ENCODE measurements at places on chromosomes 7 and 10. TPM values are rescaled to one million over a fixed set of nuclear protein-coding genes. Genes with fewer than 3 reads are reported as not detected.

The IGFBP3 gene
- not detected for total RNA-seq

The FKBP6 gene
- total RNA-seq, result 0.24 TPM

The PTF1A gene
- not detected for total RNA-seq

The PRPF18 gene
- 170 TPM for total RNA-seq

The ASIC3 gene
- total RNA-seq, result 1.0 TPM

The TEX47 gene
- total RNA-seq, result 0.53 TPM

The TMEM236 gene
- total RNA-seq, result 0.10 TPM

The SLC26A5 gene
- not detected for total RNA-seq

The IFIT1 gene
- total RNA-seq, result 79.9 TPM

The MMD2 gene
- 0.14 TPM for total RNA-seq

The ANKRD1 gene
- total RNA-seq, result not detected

The WNT2 gene
- total RNA-seq, result not detected

The ZNF248 gene
- total RNA-seq, result 8.1 TPM

The FAM221A gene
- total RNA-seq, result 21.3 TPM

The SNX13 gene
- total RNA-seq, result 19.7 TPM

The VWDE gene
- 1.2 TPM for total RNA-seq

The RASSF4 gene
- 9.6 TPM for total RNA-seq

The IL6 gene
- not detected for total RNA-seq

The IFRD1 gene
- total RNA-seq, result 116 TPM

The TSC22D4 gene
- 49.3 TPM for total RNA-seq

The SEMA4G gene
- 4.4 TPM for total RNA-seq

The GPR15LG gene
- not detected for total RNA-seq

The ZNF3 gene
- 40.1 TPM for total RNA-seq

The NME8 gene
- 0.73 TPM for total RNA-seq

The VGF gene
- 28.4 TPM for total RNA-seq

The HTR5A gene
- 0.57 TPM for total RNA-seq

The TWIST1 gene
- total RNA-seq, result 334 TPM

The GPC2 gene
- 91.5 TPM for total RNA-seq

The ARPC1A gene
- 168 TPM for total RNA-seq

The TACR2 gene
- total RNA-seq, result 0.66 TPM

The ZNF365 gene
- 1.5 TPM for total RNA-seq

The EN2 gene
- total RNA-seq, result 1.7 TPM

The SEC31B gene
- 3.9 TPM for total RNA-seq

The CDCA7L gene
- 24.5 TPM for total RNA-seq

The COL17A1 gene
- 0.86 TPM for total RNA-seq

The ZNF467 gene
- total RNA-seq, result 2.6 TPM

The KLF14 gene
- total RNA-seq, result not detected

The IFIT1B gene
- 1.0 TPM for total RNA-seq

The CFAP43 gene
- total RNA-seq, result 3.5 TPM

The PDZD7 gene
- total RNA-seq, result 2.2 TPM

The FBXO24 gene
- total RNA-seq, result 1.3 TPM

The SEMA3E gene
- total RNA-seq, result 2.5 TPM

The TUBAL3 gene
- not detected for total RNA-seq

The UPK3BL2 gene
- total RNA-seq, result 0.53 TPM

The ABCB1 gene
- 2.7 TPM for total RNA-seq

The USP54 gene
- 29.0 TPM for total RNA-seq

The PRF1 gene
- 0.43 TPM for total RNA-seq

The SFTPD gene
- total RNA-seq, result 0.62 TPM

The HYAL4 gene
- not detected for total RNA-seq

The SUV39H2 gene
- total RNA-seq, result 24.4 TPM

The RBP3 gene
- not detected for total RNA-seq

The SKIDA1 gene
- total RNA-seq, result 11.0 TPM

The WDR91 gene
- total RNA-seq, result 21.6 TPM

The ASAH2 gene
- 5.2 TPM for total RNA-seq

All from motor neuron (in vitro differentiated cells).